ENCODE measurements at places on chromosomes 11 and 22. TPM values are rescaled to one million over a fixed set of nuclear protein-coding genes. Genes with fewer than 3 reads are reported as not detected.
A peak's percentile ranks its signal among the peaks of the same experiment; 100 is the strongest.

DNA sequence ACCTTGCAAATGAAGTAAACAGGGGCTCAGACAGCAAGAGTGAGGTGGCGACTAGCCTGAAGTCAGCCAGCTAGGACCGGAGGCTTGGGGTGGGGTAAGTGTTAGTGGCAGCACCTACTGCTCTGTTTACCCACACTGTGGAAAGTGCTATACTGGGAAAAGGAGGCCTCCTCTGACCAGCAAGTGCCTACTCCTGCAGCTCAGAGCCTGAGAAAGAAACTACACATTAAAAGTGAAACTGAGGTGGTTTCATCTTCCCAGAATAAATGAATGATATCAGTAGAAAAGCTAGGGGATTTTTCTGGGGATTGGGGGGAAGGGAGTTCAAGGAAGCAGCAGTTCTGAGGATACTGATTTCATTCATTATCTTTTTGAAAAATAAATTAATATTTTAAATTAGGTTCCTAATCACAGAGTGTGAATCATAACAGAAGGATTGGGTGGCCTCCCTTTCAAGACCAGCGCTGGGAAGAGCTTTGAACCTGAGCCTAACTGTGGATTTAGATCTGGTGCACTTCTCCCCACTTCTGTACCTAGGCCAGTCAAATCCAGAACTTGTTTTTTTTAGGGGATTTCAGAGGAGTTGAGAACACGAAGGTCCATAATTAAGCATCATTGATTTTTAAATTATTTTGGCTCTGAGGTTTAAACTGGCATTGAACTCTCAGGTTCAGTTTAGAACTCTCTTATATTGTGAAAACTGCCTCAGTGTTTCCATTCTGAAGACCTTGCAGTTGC, 48.1 kb upstream of the GRAMD1B start:
- DNase-seq, result no peak

DNA sequence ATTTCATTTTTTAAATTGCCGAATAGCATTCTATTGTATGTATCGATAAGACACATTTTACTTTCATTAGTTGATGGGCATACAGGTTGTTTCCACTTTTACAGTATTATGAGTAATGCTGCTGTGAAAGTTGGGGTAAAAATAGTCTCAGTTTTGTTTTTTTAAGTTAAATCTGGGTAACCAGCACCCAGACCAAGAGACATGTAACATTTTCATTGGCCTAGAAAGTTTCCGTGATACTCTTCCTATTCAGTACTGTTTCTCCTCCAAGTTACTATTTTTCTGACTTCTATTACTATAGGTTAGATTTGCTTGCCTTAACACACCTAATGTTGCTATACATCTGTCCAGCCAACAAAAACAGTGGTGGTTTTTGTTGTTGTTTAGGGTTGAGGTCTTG, 12.3 kb downstream of the IPO7 start:
- DNase-seq, result no peak

- DNase-seq, result no peak
Measured at GRCh38 chr22:30968015-30968923, at the start of gene MORC2. MORC2 (minus strand) TSS chr22:30968774; CDS start chr22:30967889, 885 bp downstream.

DNA sequence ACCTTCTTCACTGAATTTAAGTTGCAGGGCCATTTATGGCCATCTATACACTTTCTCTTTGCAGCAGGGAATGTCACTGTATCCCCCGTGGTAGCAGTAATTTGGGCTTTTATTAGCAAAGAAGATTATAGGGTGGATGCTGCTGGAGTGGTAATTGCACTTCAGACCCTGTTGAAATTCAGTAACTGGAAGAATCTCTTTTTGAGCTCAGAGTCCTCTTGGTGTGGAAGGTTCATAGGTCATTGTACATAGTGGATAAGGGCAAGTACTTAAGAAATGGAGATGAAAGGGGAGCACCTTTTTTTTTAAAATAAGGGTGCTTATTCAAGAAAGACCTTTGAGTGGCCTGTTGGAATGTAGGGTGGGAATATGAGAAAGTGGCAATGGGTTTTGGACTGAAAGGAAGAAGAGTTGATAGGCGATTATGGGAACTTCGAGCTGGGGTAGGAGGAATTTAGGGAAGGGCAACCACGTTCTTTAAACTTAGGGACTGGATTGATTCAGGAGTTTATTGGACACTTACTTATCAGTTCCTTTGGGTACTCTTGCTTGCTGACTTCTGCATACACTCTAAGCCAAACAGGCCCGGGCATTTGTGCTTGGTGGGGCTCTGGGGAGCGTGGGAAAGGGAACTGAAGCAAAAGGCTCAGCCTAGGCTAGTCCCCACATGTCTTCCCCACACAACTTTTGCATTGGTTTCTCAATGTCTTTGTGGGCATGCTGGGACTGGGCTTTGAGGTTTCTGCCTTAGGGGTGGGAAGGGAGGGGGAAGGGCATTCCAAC, 26.5 kb downstream of the CTNND1 start:
- DNase-seq, result peak; percentile 40

DNA sequence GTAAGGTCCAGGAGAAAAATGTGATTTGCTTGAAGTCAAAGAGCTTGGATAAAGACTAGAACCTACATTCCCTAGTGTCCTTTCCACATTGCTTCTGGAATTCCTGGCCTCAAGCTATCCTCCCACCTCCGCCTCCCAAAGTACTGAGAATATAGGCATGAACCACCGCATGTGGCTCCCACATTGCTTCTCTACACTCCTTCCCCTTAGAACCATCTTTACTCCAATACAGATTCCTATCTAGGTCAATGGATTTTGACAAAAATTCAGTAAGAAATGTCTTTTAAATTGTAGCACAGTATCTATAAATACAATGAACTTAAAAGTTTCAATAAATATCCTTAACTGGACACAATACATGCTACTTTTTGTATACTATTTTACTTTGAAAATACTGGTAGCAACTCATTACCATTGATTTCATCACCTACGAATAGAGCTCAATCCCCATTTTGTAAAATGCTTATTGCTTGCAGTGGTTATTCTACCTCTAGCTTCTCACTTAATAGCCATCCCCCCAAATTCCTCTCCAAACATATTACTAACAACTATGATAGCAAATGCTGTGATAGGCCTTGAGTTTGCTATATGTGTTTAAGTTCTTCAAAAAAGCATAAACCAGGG, 53.4 kb downstream of the GAB2 start:
- DNase-seq, result no peak

DNA sequence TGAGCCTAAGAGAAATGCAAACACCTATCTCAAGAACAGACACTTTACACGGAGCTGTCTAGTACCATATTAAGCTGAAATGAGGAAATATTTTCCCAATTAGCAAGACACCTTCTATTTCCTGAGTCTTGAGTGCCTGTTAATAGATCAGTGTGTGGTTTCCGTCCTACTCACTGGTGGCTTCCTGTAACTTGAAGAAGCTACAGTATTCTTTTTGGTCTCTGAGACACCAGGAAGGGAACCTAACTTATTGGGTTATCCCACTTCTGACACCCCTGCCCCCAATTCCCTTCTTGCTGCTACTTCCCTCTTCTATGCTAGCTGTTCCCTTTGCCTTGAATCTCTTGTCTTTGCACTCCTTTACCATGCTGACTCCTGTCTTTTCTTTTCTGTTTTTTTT, 92.7 kb downstream of the FDX1 start:
- DNase-seq, result no peak

DNA sequence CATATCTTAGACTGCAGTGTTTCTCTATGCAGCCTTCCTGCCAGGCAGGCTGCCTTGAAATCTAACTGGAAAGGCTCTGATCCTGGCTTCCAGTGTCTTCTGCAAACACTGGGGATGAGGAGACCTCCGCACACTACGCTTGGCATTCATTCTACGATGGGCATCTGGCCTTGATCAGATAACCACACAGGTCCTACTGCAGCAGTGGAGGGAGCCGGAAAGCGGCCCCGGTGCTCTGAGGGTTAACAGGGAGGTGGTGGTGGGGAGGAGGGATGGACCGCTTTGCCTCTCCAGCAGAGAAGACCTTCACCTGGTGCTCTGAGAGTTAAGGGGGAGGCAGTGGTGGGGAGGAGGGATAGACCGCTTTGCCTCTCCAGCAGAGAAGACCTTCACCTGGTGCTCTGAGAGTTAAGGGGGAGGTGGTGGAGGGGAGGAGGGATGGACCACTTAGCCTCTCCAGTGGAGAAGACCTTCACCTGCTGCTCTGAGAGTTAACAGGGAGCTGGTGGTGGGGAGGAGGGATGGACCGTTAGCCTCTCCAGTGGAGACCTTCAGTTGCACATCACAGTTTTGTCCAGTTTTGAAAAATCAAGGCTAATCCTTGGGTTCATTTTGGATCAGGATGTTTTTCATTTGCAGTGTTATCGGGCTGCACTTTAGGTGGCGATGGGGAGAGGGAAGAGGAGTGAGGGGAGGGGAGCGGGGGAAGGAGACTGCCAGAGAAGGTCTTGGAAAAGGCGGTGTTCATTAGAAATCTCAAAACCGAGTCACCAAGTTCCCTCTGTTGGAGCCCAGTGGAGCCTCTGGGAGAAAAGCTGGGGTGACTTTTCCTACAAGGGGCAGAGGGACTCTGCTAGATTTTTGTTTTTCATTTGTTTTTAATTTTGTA, 5.6 kb downstream of the GAL start:
- no peak for DNase-seq

GRCh38 chr11:123318623-123319022, 111.4 kb upstream of the GRAMD1B start:
- no peak for DNase-seq

- DNase-seq, result no peak
Measured at GRCh38 chr11:19382131-19382611, 141.4 kb upstream of the E2F8 start.

DNA sequence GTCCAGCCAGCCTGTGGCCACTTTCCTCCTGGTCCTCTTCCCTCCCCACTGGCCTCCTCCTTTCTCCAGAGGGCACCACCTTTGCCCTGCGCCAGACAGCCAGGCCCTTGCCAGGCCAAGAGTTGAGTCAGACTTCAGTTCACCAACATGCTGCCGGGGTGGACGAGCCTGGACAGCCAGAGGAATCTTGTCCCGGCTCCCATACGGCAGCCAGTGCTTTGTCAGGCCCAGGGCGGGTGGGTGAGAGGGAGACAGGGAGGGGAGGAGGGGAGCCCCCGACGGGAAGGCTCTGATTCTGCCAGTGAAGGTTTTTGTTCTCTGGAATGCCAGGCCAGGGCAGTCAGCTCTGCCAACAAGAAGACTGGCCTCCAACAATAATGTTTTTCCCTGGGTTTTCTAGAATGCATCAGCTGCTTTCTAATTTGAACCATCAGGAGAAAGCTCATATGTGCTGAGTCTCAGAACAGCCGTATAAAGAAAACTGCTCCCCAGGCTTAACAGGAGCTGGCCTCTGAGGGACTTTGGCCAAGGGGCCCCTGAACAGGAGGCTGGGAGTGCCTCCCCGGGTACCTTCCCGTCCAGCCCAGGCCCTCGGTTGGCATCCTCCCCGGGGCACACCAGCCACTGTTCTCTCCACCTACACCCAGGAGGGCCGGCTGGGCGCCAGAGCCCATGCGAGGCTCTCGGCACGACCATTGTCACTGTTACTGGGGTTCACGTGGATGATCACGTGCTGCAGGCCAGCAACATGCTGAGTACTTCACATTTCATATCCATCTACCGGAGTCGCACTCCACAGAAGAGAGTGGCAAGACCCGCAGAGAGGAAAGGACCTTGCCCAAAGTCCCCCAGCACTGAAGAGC, 28.6 kb downstream of the LIF start:
- DNase-seq, result no peak

- no peak for DNase-seq
Measured at GRCh38 chr11:945986-946385, 20.3 kb downstream of the AP2A2 start.

Gene SYT12
- 0.62 TPM for polyA plus RNA-seq

Gene MMP12
- not detected for polyA plus RNA-seq

Gene MTMR2
- 28.0 TPM for polyA plus RNA-seq

Gene TMEM121B
- polyA plus RNA-seq, result 7.9 TPM

Gene OR52I2
- 0.06 TPM for polyA plus RNA-seq

Gene EHD1
- 70.0 TPM for polyA plus RNA-seq

Gene NFAM1
- 0.97 TPM for polyA plus RNA-seq

Gene RAB3IL1
- 8.3 TPM for polyA plus RNA-seq

Gene TBX1
- polyA plus RNA-seq, result 0.71 TPM

Data from cardiac muscle cell (in vitro differentiated cells and primary cell).